Activated CD4-positive, alpha-beta T cell treated with anti-CD3 and anti-CD28 coated beads for 36 hours (primary cell): ENCODE measurements at places on chromosomes 1 and 21.

GRCh38 chr1:96651517-96651916, 70.1 kb upstream of the PTBP2 start:
- DNase-seq: no peak

DNA sequence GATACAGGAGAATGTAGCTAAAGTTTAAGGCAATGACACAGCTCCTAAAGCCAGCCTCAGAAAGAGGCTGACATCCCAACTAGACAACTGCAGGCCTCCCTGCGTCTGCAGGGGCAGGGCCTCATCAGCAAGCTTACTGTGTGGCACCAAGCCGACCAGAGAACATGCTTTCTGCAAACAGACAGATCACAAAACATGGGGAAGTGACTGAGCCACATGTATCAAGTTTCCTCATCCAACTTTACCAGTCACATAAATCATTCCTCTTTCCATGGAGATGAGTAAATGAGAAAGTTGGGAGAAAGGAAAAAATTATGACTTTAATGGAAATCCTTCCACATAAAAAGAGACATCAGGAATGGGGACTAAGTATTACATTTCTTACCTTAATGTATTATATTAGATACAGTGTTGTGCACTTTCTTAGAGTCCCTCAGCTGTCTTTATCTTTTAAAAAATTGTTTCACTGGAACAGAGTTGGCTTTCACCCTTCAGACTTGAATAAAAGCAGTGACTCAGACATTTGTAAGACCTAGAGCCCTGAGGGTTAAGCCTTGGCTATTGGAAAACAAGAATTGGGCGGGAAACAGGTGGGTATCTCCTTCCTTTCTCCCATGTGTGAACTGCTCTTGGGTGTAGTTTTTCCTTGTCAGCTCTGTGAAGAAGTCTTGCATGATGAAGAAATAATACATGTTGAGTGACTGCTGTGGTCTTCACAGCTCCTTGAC, 305.7 kb upstream of the SNX7 start:
- no peak for DNase-seq

GRCh38 chr1:56216218-56216617, 363.1 kb downstream of the PLPP3 start:
- DNase-seq: no peak

GRCh38 chr21:34707876-34708325, 39.1 kb downstream of the CLIC6 start:
- DNase-seq: peak; percentile 83

DNA sequence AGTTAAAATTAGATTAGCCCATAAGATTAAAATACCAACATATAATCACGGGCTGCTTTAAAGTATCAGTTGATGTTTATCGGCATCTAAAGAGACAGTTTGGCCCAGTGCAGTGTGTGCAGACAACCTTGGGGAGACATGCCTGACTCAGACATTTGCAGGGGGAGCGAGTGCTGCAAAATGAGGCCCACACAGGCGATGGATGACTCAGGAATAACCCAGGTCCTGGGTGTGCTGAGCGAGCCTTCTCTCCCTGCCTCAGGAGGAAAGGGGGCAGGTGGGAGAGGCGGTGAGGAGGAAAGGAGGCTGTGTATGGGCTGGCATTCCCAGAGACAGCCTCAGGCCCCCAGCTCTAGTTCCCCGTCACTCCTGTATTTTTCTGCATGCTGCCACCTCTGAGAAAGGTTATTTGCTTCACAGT, 9.0 kb downstream of the SLC9A1 start:
- peak; percentile 30 for DNase-seq

- no peak for DNase-seq
Measured at GRCh38 chr21:38993561-38993960, 187.8 kb downstream of the ETS2 start.

GRCh38 chr21:33490991-33491372, 534 bp downstream of the DNAJC28 start:
- DNase-seq: no peak

GRCh38 chr1:246506367-246506673, 759 bp downstream of the SMYD3 start:
- DNase-seq: no peak

- peak; percentile 72 for DNase-seq
Measured at GRCh38 chr21:42614396-42614795, 39.0 kb upstream of the PDE9A start.

DNA sequence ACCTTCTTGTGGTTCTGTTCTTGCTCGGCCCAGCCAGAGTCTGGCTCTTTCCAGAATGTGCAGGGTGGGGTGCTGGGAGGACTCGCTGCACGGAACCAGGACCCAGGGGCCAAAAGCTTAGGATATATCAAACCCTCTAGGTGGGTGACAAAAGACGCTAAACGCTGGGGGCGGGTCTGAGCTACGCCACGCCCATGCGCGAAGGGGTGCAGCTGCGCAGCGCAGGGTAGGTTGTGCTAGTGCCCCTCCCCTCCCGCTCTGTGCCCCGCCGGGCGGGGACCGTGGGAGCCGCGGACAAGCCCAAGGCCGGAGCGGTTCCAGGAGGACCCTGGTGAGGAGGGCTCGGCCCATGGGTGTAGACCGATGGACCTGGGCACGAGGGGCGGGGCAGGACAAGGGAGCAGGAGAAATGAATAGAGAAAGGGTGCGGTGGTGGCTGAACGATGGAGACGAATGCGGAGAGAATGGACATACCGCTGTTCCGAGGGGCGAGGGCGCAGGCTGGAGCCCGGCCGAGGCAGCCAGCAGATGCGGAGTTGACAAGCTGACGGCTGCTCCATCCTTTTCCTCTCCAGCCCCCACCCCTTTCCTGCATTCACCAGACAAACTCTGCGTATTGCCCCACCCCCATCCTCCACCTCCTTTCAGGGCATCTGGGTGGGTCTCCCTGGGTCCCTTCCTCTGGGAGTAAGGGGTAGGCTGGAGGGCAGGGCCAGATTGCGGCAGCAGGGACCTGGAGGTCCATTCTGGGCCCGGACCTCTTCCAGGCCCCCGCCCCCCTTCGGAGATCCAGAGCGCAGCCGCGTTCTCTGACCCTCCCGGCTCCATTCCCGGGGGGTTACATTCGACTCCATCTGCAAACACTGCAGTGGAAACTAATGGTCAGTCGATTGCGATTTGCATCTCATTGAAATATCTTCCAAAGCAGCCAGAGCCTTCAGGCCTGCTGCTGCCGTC, at the start of gene RUSC1:
RUSC1 (plus strand) TSS at position 234 of the 957 bp plus-strand sequence. CDS start 880 bp downstream, outside the sequence.
- DNase-seq: peak; percentile 89

DNA sequence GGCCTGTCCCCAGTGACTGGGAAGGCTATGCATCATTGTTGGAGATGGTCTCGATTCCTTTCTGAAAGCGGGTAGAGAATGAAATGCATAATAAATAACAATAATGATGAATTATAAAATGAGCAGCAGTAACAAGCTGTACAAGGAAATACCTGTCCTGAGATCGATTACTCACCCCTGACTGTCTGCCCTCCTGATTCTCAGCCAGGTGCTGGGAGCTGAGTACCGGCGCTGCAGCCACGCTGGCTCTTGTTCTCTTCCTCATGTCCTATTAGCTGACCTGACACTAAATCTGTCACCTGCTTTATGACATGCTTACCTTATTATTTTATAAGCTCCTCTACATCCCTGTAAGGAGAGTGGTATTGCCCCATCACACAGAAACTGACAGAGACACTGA, 3.4 kb downstream of the AGPAT3 start:
- DNase-seq: no peak

GRCh38 chr1:100643471-100644196, 75.9 kb upstream of the VCAM1 start:
- no peak for DNase-seq

DNA sequence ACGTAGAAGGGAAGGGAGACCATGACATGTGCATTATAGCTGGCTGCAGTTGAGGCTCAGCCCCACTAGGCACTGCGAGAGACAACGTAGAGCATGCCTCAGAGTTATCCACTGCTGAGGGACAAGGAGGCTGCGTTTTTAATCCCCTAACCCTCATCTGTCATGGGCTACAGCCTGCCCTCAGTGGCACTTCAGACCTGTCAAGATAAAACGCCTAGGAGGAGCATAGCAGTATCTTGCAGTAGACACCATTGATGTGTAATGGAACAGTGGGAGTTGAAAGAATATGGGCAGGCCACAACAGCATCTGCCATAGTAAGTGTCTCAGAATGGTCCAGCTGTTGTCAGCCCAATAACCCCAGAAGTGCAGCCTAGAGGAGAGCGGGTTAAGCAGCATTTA, 307.0 kb upstream of the PTBP2 start:
- DNase-seq: no peak

GRCh38 chr1:152940614-152941013, 6.4 kb upstream of the SPRR5 start:
- no peak for DNase-seq

GRCh38 chr1:12067900-12068821, 5.1 kb downstream of the TNFRSF8 start:
- peak; percentile 87 for DNase-seq

DNA sequence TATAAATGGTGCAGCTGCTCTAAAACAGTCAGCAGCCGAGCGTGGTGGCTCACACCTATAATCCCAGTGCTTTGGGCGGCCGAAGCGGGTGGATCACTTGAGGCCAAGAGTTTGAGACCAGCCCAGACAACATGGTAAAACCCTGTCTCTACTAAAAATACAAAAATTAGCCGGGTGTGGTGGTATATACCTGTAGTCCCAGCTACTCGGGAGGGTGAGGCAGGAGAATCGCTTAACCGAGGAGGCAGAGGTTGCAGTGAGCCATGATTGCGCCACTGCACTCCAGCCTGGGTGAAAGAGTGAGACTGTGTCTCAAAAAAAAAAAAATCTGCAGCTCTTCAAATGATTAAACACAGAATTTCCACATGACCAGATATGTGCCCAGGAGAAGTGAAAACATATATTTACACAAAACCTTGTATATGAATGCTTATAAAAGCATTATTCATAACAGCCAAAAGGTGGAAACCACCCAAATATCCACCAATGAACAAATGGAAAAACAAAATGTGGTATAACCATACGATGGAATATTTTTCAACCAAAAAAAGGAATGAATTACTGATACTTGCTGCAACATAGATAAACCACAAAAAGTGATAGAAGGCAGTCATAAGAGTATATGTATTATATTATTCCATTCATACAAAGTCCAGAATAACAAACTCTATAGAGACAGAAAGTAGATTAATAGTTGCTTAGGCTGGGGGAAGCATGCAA, 14.1 kb downstream of the EPS15 start:
- DNase-seq: peak; percentile 45

- no peak for DNase-seq
Measured at GRCh38 chr1:209876078-209876800, 48.5 kb downstream of the UTP25 start.

DNA sequence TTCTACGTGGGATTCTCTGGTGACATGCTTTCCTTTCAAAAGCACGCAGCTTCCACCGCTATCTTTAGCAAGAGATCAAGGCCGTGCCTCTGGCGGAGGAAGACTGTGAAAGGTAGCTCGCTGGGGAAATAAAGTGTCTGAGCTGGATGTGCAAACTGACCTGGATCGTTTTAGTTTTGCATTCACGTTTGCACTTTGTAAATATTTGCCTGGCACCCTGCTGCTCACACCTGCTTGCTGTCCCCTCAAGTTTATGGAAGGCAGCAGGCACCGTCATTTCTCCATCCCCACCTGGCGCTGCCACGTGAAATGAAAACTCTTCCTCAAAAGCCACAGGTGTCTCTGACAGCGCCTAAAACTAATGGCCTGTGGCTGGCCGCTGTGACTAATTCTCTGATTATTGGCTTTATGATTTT, 44.0 kb upstream of the TARDBP start:
- no peak for DNase-seq

DNA sequence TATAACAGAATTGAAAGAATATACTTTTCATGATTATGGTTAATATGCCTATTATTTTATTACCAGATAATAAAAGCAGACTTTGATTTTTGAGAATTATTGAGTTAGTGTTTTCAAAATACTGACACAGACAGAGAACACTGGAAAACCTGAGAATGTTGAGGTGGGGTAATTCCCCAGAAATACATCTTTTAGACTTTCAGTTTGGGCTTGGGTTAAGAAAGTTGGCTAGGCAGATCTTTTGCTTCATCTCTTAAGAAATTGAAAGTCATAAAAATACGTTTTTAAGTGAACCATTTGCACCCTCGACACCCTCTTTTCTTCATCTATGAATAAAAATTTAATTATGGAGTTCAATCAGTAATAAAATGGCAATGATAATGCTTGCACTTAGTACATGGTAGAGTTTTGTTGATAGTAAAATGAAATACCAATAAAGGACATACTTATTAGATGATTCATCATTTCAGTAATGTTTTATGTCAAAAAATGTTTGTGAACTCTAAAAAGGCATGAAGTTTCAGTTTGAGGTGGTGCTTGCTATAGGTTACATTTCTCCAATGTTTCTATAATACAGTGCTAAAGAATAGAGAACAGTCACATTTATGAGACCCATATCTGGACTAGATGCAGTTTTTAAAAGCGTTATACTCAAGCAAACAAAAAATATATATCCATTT, 1.9 kb upstream of the SAMSN1 start:
- DNase-seq: no peak

GRCh38 chr1:38370716-38371504, 324.3 kb upstream of the POU3F1 start:
- no peak for DNase-seq
